ENCODE measurements at places on chromosomes 6 and 20. TPM values are rescaled to one million over a fixed set of nuclear protein-coding genes. Genes with fewer than 3 reads are reported as not detected.

TAF8 gene
- total RNA-seq, result 16.2 TPM

MROH8 gene
- 2.6 TPM for total RNA-seq

ADAT2 gene
- 5.6 TPM for total RNA-seq

C20orf204 gene
- total RNA-seq, result 3.9 TPM

THBS2 gene
- total RNA-seq, result 3.1 TPM

NAPB gene
- 74.1 TPM for total RNA-seq

APOBEC2 gene
- 0.61 TPM for total RNA-seq

SLC22A16 gene
- total RNA-seq, result not detected

RAE1 gene
- 28.3 TPM for total RNA-seq

MYLK2 gene
- total RNA-seq, result 0.69 TPM

ATP9A gene
- 66.1 TPM for total RNA-seq

CLVS2 gene
- total RNA-seq, result 18.6 TPM

RBM24 gene
- 4.9 TPM for total RNA-seq

SPATS1 gene
- total RNA-seq, result not detected

MOG gene
- not detected for total RNA-seq

RAET1L gene
- not detected for total RNA-seq

FANCE gene
- 33.4 TPM for total RNA-seq

RIPOR3 gene
- not detected for total RNA-seq

ULBP1 gene
- 9.3 TPM for total RNA-seq

DZANK1 gene
- total RNA-seq, result 6.4 TPM

SRC gene
- 39.2 TPM for total RNA-seq

PHF20 gene
- total RNA-seq, result 76.1 TPM

HEY2 gene
- 2.1 TPM for total RNA-seq

SERPINB1 gene
- total RNA-seq, result 8.2 TPM

PNLDC1 gene
- not detected for total RNA-seq

CSE1L gene
- total RNA-seq, result 66.4 TPM

SLC2A4RG gene
- total RNA-seq, result 47.9 TPM

THBD gene
- total RNA-seq, result not detected

HLA-DOB gene
- not detected for total RNA-seq

MUCL3 gene
- not detected for total RNA-seq

TP53TG5 gene
- total RNA-seq, result not detected

GCNT2 gene
- 13.2 TPM for total RNA-seq
